ENCODE measurements at places on chromosomes 1 and 21.

GRCh38 chr1:169527451-169528214, 41.9 kb upstream of the SLC19A2 start:
- no peak for DNase-seq

- DNase-seq, result no peak
These were observed 13.8 kb downstream of the TTC13 start for GRCh38 chr1:230964896-230965295.

GRCh38 chr1:173424143-173424542, 53.0 kb upstream of the PRDX6 start:
- DNase-seq, result no peak

- DNase-seq, result no peak
These were observed 23.9 kb downstream of the DCAF8 start for GRCh38 chr1:160238408-160238807.

DNA sequence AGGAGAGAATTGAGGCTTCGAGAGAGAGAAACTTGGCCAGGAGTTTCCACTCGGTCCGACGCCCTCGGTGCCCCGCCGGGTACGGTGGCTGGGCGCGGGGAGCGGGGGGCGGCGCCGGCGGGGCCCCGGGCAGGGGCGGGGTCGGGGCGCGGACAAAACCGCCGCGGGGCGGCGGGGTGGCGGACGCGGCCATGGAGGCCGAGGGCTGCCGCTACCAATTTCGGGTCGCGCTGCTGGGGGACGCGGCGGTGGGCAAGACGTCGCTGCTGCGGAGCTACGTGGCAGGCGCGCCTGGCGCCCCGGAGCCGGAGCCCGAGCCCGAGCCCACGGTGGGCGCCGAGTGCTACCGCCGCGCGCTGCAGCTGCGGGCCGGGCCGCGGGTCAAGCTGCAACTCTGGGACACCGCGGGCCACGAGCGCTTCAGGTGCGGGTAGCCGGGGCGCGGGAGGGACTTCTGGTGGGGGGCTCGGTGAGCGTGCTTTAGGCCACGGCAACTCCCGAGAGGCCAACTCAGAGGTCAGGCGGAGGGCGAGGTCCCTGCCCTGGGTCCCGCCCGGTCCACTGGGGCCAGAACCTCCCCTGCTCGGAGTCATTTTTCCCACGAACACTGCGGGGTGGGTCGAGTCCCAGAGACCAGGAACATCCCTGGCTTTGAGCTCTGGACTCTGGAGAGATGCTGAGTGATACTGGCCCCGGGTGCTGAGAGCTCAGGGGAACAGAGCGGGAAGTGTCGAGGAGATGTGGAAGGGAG, 431 bp downstream of the RAB42 start:
- no peak for DNase-seq

GRCh38 chr1:181783208-181783607, 278.3 kb downstream of the ZNF648 start:
- no peak for DNase-seq

DNA sequence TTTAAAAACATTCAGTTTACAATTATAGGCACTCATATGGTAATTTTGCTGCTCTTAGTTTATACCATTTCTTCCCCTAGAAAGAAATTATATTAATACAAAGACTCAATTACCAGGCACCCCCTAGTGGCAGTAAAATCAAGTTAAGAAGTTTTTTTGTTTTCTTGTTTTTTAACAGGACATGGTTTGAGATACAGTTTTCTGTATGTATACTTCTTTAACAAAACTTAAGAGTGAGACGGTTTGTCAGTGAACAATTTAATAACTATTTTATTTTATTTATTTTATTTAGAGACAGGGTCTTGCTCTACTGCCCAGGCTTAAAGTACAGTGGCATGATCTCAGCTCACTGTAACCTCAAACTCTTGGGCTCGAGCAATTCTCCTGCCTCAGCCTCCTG, 224.6 kb downstream of the FAF1 start:
- DNase-seq, result no peak

DNA sequence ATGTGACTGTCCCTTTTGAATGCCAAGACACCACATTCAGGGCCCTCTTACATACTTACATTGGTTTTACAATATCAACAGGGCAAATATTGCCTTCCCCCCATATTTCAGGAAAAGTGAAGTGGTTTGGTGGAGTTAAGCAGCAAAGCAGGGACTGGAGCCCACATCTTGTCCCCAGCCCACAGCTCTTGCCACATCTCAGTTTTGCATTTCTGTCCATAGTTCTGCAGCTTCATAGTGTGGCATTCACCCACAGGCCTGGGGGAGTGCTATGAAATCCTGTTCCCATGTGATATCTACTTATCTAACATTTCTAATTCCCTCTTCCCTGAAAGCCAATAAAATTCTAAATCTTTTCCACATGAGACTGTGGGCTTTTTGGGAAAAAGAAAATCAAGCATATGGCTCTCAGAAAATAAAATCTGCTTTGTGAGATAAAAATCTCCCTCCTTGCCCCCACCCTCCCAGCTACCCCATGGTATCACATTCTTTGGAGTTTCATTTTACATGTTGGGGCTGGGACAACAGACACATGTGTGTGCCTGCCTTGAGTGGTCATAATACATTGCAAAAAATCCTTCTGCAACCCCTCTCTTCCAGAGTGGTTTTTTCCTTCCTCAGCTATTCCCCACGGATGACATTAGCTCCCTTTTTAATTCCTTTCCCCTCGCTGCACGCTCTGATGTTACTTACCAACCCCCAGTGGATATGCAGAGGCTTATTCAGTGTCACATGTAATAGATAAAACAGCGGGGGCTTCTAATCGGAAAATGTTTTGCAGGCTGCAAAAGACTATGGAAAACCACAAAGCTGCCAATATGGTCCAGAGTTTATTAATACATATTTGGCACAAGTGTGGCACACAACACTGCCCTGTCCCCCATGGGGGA, 20.5 kb upstream of the CD2 start:
- DNase-seq, result no peak

DNA sequence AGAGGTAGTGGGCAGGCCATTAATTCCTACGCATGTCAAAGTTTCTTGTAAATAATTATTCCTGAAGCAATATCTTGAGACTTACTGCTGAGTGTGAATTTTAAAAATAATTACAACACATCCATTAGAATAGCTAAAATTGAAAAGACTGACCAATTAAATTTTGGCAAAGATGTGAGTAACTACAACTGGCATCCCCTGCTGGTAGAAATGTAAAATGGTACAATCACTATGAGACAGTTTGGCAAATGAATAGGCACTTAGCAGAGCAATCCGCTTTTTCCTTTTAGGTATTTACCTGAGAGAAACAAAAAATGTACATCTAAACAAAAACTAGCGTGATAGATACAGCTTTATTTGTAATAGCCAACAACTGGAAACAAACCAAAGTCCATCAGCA, 798.9 kb downstream of the BRINP3 start:
- no peak for DNase-seq

DNA sequence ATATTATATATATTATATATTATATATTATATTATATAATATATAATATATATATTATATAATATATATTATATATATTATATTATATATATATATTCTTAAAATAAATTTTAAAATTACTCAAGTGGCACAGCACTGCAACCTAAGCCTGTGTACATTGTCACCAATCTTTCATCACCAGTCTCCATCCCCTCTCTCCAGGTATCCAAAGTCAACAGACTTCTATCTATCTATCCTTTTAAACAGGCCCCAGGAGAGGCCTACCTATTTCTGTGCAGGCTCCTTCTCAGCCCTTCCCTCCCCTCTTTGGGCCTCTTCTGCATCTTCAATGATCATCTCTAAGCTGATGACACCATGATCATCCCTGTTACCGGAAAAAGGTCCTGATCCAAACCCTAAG, 111.7 kb downstream of the RHOU start:
- DNase-seq, result no peak

DNA sequence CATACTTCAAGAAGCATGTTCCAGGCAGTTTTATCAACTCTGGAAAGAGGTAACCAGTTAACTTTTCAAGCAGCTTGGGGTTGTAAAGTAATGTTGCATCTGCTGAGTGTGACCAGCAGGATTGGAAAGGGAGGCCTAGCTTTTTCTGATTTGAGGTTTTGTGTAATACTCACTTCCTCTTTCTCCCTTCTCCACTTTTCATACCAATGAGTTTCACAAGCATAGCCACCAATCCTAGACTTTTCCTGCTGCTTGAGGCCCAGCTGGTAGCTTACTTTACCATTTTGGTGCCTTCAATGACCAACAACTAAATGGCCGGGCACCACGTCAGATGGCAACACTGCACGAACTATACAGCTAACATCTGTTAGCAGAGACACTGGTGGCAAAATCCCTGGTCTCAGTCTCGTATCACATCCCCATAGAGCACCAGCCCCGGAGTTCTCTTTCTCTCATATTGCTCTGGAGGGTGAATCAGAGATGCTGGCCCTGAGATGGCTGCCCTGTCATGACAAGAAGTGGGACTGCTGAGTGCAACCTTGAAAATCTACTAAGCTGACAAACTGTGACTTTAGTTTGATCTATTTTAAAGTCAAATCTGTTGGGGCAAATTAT, 14.8 kb upstream of the GPR88 start:
- DNase-seq, result no peak

- DNase-seq, result no peak
These were observed 125.7 kb downstream of the IGSF21 start for GRCh38 chr1:18233176-18233864.

DNA sequence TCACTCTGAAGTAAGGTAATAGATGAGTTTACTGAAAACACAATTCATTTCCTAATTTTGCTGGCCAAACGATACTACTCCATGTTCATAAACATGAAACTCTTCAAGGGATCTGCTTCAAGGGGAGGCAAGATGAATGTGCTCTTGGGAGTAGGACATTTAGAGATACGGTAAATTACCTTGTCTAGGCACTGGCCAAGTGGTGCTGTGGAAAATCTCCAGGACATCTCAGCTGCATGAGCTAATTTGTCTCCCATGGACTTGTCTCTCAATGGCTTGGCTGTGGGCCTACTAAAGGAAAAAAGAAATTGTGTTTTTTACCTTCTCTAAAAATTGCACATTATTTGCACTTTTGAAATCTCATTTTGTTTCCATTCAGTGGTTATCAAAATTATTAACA, 780.6 kb downstream of the LTN1 start:
- no peak for DNase-seq

DNA sequence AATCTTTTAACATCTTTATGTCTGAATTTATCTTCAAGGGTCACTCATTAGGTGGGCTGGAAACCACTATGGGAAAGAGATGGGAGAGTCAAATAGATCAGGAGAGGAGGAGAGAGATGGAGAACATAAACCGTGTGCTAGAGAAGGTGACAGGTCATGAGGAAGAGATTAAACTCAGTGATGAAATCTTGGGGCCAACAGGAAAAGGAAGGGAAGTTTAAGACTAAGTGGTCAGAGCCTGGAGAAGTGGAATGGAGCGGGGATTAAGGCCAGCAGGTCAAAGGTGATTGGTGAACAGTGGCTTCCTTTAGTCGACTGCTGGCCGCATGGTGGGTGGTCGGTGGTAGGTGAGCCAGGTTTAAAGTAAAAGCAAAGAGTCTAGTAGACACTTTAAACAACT, 169.3 kb upstream of the IVNS1ABP start:
- no peak for DNase-seq

GRCh38 chr1:208048904-208049303, 138.0 kb upstream of the CD34 start:
- no peak for DNase-seq

DNA sequence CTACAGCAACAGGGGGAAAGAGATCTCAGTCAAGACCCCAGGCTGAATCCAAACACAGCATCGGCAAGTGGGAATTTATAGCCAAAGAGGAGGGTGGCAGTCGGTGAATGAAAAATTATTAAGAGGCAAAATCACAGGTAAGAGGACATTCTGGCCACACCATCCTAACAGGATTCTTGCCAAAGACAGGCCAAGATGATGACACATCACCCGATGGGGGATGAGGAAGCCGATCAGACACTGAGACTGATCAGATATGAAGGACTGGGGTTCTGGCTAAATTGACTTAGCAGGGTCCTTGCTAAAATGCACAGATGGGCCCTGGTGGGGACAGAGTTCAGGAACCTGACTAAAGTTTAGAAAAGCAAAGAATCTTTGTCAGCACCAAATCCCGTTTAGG, 402.2 kb downstream of the SMYD3 start:
- DNase-seq, result no peak

GRCh38 chr1:10830961-10831668, 34.7 kb upstream of the CASZ1 start:
- DNase-seq, result no peak

DNA sequence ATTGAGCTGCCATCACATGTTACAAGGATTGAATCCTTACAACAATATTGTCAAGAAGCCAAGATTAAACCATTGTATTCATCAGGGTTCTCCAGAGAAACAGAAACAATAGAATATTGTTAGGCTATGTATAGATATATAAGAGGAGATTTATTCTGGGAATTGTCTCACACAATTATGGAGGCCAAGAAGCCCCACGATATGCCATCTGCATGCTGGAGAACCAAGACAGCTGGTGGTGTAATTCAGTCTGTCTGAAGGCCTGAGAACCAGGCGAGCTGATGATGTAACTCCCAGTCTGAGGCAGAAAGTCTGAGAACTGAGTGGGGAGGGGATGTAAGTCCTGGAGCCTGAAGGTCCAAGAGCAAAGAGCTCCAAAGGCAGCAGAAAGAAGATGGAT, 14.5 kb upstream of the TTF2 start:
- no peak for DNase-seq

DNA sequence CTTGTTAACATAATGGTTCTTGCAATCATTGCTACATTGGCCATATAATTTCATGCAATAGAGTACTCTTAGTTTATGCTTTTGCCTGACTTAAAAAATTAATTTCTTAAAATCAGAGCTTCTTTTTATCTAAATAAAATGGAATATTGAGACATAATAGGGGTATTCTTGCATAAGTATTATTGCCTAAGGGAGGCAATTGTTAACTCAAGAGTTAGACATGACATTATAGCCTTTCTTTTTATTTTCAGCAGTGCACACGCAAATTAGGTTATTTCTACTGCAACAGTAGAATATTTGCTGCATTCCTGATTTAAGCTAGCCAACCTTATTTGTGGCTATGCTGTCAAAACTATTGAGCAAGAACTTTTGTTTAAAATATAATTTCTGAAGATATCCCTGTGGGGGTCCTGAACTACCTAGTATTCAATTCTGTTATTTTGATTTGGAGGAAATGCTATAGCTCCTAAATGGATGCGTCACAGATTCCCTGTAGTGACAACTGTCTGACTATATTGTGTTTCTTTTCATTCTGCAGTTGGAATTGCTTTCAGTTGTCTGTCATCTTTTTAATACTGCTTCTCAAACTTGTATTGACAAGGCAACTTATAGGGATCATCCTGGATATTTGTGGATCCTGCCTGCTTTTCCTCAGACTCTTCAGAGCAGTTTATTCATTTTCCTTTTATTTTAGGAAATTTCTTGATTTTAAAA, 211.0 kb downstream of the PATJ start:
- DNase-seq, result no peak

DNA sequence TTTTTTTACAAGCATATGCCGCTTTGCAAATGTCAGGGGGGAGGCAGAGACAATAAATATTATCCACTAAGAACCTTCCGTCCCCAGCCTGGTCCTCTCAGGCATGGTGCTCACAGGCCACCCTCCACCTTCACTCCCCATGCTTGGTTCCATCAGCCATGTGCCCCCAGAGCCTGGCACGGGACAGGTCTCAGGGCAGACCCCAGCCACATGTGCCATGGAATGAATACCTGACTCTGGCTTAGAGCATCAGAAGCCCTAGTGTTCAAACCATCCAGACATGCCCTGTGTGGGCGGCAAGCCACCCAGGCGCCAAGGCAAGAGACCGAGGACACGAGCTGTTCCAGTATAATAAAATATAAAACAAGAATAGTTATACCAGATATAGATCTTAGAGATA, 5.4 kb downstream of the LSS start:
- DNase-seq, result no peak

GRCh38 chr1:53627031-53627430, 111.9 kb downstream of the GLIS1 start:
- DNase-seq, result no peak

Data from right renal pelvis (tissue), 4 donors.